ENCODE measurements at places on chromosomes 12 and 14.

- DNase-seq: no peak
Measured at GRCh38 chr12:108185002-108185401, 55.9 kb downstream of the WSCD2 start.

DNA sequence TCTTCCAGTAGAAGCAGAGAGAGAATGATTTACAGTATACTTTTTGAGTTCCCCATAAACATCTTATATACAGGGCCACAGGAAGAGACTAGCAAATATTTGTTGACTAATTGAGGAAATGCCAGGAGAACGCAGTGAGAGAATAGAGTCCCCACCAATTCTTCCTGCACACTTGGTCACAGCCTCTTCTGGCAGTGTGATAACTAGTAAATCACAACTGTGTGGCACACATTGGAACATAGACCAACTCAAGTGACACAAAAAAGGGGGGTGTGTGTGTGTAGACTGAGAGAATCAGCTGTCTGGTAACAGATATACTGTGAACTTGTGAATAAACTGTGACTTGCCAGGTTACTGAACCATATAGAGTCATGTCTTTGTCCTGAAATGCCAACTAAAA lies 10.2 kb downstream of the PFKM start:
- DNase-seq: no peak

GRCh38 chr12:24060089-24060488 lies 110.6 kb upstream of the SOX5 start:
- DNase-seq: no peak

- no peak for DNase-seq
Measured at GRCh38 chr12:87513536-87514280, 515.5 kb downstream of the C12orf50 start.

- DNase-seq: no peak
Measured at GRCh38 chr12:104310751-104311633, 7.5 kb downstream of the EID3 start.

DNA sequence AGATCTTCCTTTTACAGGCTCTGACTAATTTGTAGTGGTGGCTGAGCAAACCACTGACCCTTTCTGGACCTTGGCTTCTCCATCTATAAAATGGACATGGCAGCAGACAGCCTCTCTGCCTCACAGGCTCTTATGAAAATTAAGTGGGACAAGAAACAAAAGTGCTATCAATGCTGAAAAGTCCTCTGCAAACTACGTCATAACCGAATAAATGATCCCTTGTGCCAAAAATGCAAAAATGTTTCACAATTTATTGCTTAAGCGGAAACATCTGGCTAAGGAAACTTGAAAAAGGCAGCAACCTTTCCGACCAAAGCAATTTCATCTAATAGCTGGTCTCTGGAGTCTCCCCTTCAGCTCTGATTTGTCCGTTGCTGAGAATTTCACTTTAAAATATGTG lies 108.5 kb upstream of the PLXNC1 start:
- DNase-seq: no peak

DNA sequence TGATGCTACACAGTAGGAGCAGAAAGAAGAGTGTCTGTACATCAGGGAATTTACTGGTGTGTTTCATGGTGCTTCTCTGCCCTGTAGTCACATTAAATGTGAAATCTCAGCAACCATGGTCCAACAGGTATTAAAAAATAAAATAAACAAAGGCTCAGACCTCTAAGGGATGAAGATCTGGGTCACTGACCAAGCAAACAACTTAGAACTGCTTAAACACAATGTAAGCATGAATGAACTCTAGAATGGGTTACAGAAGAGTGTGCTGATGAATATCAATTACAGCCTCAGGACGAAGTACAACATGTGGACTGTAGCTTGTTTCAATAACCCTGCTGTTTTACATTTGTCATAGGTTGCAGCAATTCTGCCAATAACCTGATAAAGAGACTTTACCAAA lies 47.4 kb downstream of the SLC35F4 start:
- no peak for DNase-seq

DNA sequence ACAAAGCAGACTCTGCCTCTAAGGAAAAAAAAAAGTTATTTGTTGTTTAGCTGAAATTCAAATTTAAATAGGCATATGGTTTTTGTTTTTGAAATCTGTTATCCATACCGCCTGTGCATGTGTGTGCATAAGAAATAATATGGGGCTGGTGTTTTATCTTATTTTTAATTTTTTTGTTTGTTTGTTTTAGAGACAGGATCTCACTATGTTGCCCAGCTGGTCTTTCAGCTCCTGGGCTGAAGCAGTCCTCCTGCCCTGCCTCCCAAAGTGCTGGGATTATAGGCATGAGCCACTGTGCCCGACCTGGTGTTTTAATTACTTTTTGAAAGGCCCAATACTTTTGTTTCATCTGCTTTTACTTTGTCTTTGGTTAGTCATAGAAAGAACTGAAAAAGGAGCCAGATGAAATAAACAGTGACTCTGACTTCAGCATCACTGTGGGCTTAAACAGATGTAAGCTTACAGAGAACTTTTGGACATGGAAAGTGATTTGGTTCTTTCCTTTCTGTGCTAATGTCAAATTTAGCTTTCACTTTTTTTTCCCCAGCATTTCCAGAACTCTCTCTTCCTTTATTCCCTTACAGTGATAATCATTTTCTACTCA lies 37.2 kb downstream of the SUPT16H start:
- DNase-seq: no peak

GRCh38 chr12:93094988-93095737 lies 166.1 kb upstream of the EEA1 start:
- no peak for DNase-seq

DNA sequence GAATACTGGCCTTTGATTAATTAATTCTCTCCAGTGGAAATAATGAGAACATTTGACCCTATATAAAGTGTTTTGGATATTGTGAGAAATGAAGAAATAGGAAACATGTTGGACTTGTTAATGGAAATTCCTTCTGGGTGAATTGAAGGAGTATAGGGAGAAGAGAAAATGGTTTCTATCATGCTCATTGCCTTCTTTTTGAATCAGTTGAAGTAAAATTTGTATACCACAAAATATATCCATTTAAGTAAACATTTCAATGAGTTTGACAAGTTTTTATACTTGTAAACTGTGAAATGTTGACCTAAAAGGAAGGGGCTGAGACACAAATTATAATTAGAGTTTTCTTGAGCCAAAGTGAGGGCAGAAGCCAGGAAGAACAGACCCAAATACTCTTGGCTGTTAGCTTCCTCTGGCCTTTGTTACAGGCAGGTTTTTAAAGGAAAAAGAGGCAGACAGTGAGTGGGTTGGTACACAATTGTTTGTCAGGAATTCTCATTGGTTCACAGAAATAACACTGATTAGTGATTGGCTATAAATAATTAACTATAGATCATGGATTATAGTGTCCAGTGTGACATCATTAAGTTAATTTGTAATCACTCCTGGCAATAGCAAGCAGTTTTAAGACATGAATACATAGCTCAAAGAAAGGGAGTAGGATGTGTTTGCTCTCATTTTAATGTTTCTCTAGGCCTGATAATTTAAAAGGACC lies 826 bp downstream of the ZNF705A start:
- no peak for DNase-seq

GRCh38 chr12:53205747-53206419 lies 1.2 kb downstream of the ITGB7 start:
- DNase-seq: no peak

GRCh38 chr12:14771651-14772137 lies 31.6 kb downstream of the WBP11 start:
- no peak for DNase-seq

DNA sequence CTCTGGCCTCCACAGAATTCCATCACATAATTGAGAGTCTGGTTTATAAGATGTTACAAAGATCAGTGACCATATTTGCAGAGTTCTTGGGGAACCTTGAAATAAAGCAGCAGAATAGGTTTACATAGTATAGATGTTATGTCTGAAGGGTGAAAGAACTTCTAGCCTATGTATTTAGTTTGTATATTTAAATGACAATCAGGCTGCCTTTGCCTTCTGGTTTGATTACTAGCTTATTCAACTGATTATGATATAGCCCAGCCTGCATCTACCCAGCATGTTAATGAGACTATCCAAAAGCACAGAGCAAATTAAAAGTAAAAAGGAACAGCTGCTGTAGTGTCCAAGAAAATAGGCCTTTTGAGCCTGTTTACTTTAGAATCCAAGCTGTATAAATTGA lies 85.3 kb downstream of the APAF1 start:
- DNase-seq: no peak

GRCh38 chr12:119182701-119183493 lies 4.2 kb downstream of the HSPB8 start:
- no peak for DNase-seq

GRCh38 chr12:62210422-62210821 lies 49.8 kb upstream of the USP15 start:
- DNase-seq: no peak

DNA sequence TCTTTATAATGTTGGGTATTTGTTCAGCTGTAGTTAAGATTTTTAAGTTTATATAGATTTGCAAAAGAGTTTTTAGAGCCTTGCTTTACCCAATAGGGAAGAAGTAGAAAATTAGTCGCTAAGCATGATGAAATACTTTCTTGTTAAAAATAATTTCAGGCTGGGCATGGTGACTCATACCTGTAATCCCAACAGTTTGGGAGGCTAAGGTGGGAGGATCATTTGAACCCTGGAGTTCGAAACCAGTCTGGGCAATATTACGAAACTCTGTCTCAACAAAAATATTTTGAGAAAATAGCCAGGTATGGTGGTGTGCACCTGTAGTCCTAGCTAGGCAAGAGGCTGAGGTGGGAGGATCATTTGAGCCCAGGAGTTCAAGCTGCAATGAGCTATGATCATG lies 18.7 kb upstream of the SCFD1 start:
- DNase-seq: no peak

DNA sequence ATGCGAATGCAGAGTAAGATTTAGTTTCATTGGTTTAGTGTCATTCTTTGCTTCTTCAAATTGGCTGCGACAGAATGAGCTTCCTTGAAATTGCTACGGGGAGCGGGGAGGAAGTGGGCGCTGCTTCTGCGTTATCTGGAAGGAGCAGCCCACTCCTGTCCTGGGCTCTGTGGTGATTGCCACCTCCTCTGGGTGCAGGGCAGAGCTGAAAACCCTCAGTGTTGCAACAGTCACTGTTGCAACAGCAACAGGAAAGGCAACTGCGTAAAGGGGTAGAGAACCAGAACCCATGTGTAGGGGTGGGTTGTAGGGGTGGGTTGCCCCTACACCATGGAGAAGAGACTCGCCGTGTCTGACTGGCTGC lies 57.7 kb downstream of the MAX start:
- DNase-seq: no peak

GRCh38 chr12:42809226-42809625 lies 219.7 kb upstream of the PRICKLE1 start:
- DNase-seq: peak; percentile 75

DNA sequence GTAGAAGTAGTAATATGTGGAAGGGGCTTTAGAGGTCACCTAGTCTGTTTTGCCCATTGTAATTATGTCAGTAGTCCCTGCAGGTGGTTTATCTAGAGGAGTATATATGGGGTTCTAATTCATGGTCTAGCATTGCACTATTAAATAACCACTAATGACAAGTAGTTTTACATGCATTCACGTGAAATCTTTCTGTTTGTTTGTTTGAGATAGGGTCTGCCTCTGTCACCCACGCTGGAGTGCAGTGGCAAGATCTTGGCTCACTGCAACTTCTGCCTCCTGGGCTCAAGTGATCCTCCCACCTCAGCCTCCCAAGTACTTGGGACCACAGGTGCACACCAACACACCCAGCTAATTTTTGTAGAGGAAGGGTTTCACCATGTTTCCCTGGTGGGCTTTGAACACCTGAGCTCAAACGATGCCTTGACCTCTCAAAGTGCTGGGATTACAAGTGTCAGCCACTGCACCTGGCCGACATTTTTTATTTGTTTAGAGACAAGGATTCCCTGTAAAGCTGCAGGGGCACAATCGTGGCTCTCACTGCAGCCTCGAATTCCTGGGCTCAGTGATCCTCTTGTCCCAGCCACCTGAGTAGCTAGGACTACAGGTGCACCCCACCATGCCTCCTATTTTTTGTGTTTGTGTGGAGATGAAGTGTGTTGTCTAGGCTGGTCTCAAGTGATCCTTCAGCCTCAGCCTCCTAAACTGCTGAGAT lies 12.0 kb upstream of the PSEN1 start:
- no peak for DNase-seq

- no peak for DNase-seq
Measured at GRCh38 chr14:104110491-104111209, 25.1 kb downstream of the ASPG start.

- DNase-seq: no peak
Measured at GRCh38 chr12:124297389-124297788, 2.5 kb downstream of the RFLNA start.

DNA sequence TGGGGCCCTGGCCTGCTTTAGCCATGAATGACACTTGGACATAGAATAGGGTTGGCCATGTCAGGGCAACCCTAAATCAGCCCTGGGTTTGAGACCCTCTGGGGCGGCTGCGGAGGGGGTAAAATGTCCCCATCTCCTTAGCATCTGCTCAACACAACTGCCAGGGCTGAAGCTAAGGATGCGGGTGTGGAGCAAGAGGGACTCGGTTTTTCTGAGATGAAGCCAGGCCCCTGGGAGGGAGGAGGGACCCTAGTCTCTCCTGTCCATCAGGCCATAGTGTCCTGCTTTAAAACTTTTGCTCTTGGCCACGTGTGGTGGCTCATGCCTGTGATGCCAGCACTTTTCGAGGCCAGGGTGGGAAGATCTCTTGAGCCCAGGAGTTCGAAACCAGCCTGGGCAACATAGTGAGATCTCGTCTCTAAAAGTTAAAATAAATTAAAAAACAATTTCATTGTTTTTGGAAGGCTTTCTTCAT lies 778 bp upstream of the C1R start:
- no peak for DNase-seq

- DNase-seq: no peak
Measured at GRCh38 chr12:105504286-105504685, 173.8 kb downstream of the C12orf75 start.

- DNase-seq: no peak
Measured at GRCh38 chr12:56990648-56991318, 15.6 kb downstream of the ZBTB39 start.

DNA sequence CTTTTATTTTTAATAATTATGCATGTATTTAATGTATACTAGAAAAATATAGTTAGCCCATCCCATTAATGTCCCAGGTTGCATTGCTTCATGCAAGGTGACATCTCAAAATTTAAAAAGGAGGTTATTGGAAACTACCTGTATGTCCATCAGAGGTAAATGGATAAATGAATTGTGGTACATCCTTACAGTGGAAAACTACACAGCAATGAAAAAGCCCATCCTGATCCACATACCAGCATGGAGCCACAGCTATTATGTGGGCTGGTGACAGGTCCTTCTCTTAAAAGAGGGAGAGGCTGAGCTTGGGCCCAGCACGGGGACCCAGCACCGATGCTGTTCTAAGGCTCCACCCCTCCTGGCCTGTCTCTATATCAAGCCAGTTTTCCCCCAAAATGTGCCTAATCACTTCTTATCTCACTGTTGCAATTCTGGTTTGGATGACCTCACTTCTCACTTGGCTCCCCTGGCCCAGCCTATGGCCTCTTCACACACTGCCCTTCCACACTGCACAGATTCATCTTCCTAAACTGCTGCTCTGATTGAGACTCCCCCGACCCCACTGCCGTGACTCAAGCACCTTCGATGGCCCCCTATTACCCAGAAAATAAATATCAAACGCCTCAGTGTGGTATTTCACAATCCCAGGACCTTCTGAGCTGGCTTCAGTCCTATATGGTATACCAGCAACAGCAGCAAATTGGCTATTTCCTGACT lies 97.1 kb upstream of the NCOR2 start:
- no peak for DNase-seq

All from retinal pigment epithelial cell (primary cell).